MM.1S (cell line): ENCODE measurements at places on chromosomes 11 and 22.
A peak's percentile ranks its signal among the peaks of the same experiment; 100 is the strongest.

GRCh38 chr11:10611979-10612862, 43.8 kb upstream of the LYVE1 start:
- DNase-seq: no peak

DNA sequence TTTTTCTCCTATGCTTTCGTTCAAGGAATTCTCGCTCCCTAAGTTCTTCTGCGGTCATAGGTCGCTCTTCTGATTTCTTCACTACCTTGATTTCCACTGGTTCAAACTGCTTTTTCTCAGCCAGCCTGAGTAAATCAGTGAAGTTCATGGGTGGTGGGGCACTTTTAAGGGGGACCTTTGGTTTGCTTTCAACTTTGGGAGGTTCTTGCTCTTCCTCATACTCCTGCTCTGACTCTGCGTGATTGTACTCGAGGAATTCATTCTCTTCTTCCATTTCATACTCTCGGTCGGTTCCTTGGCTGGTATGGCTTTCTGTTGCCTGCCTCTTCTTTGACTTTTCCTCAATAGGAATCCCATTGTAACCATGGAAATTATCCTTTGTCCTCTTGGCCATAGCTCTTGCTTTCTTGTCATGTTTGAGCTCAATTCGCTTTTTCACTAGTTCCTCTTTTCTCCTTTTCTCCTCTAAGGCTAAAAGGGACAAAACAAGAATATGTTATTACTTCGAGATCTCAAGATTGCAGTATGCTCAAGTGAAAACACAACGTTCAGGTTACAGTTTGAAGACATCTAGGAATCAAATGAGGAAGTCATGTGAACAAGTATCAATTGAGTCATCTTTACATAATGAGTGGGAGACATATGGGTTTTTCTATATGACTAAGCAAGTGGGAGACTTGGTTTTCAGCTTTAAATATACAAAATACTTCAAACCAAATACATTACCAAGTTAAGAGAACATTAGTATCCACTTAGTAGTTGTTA, 16.2 kb downstream of the MISFA start:
- no peak for DNase-seq

DNA sequence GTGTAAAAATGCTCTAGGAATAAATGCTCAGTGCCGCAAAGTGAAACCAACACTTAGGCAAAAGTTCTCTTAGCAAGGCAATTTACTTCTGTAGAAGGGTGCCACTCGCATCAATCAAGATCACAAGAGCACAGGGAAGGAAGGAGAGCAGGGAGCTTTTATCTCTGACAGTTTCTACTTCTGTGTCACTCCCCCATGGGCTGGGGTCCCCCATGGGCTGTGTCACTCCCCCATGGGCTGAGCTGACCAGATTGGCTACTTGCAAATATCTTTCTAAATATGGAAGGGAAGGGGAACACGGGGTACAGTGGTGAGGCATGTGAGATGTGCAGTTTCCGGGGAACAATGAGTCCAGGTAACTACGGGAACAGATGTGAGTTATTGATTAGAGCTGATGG, 397 bp downstream of the OR52N2 start:
- DNase-seq: peak; percentile 25

GRCh38 chr11:76296731-76297542, 84.0 kb downstream of the THAP12 start:
- DNase-seq: no peak

- no peak for DNase-seq
These were observed 3.6 kb upstream of the PHLDA2 start for GRCh38 chr11:2932850-2933251.

- DNase-seq: no peak
These were observed 70.6 kb downstream of the CTSC start for GRCh38 chr11:88266919-88267318.

DNA sequence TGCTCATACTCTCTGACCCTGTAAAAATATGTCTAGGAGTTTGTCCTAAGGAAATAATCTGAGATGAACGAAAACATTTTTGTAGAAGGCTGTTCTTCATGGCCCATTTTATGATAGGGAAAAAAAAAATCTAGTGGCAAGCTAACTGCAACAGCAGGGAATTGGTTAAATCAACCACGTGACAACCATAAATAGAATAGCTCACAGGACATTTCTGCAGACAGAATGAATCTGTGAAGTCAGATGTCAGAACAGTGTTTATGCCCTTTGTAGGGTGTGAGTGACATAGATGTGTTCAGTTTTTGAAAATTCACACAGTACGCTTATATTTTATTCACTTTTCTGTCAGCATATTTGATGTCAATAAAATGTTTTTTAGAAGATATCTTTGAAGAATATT, 16.1 kb downstream of the ARHGAP1 start:
- no peak for DNase-seq

- no peak for DNase-seq
These were observed 9.0 kb downstream of the OR6M1 start for GRCh38 chr11:123797114-123797513.

- DNase-seq: peak; percentile 26
These were observed 35.1 kb downstream of the RRP8 start for GRCh38 chr11:6568191-6568918.

DNA sequence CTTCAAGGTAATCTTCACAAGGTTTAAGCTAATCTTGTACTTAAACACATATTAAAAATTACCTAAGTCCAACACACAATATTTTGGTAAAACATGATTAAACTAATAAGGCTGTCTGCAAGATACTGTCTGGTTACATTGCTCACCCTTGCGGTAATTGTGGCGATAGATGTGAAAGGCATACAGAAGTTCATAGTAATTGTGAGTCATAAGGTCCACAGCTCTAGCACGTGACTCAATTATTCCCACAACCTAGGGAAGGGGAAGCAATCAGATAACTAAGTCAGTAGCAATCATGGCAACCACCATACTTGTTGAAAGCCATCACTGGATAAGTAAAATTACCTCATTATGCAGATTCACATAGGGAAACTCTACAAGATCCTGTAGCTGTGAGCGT, 30.5 kb upstream of the FNBP4 start:
- DNase-seq: no peak

DNA sequence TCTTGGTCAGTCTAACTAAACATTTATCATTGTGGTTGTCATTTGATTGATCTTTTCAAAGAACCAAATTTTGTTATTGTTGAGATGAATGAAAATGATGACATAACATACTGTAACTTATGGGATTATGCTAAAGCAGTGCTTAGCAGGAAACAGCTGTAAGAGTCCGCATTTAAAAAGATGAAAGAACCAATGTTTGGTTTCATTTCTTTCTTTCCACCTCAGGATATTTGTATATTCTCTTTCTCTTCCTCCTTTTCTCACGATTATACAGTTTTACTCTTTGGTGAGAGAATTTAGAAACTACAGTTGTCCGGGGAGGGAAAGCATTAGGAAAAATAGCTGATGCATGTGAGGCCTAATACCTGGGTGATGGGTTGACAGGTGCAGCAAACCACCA, 23.1 kb downstream of the PIH1D2 start:
- peak; percentile 14 for DNase-seq

GRCh38 chr11:113332023-113332422, 17.6 kb downstream of the TTC12 start:
- DNase-seq: no peak

- no peak for DNase-seq
These were observed 1131.3 kb downstream of the BRD1 start for GRCh38 chr22:48696371-48696770.

- peak; percentile 68 for DNase-seq
These were observed 7.2 kb upstream of the ELMOD1 start for GRCh38 chr11:107583629-107584195.

- no peak for DNase-seq
These were observed 96.5 kb upstream of the PDGFD start for GRCh38 chr11:104260456-104260855.

DNA sequence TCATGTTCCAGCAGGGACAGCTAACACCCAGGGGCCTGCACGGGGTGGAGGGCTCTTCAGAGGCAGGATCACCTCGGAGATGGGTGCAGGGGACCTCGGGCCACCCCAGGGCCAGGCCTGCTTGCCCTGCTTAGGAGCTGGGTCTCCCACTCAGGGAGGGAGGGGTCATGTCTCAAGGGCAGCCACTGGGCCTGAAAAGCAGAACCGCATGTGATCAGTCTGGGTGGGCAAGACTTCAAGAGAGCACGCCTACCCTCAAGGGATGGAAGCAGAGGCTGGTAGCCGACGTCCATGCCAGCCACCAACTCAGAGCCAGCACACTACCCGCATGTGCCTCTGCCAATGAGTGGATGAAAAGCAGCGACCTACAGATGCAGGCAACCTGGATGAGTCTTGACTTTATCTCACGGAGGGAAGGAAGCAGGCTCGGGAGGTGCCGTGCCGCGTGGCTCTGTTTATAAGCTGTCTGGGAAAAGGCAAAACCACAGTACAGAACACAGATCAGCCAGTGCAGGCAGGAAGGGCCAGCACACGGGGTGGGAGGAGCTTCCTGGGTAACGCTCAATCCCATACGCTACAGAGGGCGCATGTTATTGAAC, 16.0 kb downstream of the TBX1 start:
- DNase-seq: no peak

GRCh38 chr11:67354075-67355022, 1.0 kb upstream of the POLD4 start:
- no peak for DNase-seq
